ENCODE measurements at places on chromosomes 5 and 9.

DNA sequence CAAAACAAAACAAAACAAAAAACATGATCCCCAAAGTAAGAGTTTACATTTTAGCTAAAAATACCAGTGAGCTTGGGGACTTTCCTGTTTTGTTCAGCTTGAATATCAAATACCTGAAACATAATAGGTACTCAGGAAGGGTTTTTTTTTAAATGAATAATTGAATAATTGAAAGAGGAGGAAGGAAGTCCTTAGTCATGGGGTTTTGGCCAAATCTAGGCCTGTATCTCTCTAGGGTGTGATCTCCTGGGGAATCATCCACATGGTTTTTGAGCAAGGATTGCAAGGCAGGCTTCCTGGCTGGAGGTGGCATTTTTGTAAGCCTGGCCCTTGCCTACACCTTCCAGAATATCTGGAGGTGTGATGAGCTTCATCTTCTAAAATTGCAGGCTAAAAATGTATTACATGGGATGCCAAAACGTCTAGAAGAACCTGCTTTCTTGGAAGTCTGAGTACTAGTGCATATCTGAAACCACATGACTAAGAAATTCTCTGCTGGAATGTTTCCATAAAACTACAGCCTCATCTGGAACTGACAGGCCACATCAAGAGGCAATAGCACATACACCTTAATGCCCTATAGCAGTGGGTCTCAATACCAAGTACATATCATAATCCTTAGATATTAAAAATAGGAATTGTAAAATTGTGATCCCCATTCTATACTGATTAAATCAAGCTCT lies 10.4 kb downstream of the C9 start:
- DNase-seq: no peak

DNA sequence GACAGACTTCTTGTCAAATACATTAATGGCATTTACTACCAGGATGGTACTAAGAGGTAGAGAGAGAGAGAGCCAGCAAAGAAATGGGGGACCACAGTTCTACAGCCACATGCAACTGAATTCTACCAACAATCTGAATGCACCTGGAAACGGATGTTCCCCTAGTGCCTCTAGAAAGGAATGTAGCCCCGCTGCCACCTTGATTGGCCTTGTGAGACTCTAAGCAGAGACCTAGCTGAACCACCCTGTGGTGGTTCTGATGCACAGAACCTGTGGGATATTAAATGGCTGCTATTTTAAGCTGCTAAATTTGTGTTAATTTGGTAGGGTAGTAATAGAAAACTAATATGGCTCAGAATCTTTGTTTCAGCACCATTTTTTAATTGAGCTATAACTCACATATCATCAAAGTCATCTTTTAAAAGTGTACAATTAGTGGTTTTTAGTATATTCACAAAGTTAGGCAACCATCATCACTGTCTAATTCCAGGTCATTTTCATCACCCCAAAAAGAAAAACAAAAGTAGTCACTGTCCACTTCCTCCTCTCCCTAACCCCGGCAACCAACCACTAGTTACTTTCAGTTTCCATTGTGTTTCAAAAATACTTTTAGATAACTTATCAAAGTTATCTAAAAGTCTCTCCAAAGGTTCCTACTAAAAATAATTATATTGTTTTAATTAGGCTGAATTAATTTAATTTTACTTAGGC lies 51.7 kb downstream of the CPLANE1 start:
- peak; percentile 31 for DNase-seq

GRCh38 chr5:138274189-138274853 lies at the start of gene GFRA3:
TSS of gene GFRA3 (minus strand) at chr5:138274621. CDS start at chr5:138274424, 197 bp downstream.
- no peak for DNase-seq

GRCh38 chr9:130461218-130461630 lies 16.5 kb downstream of the ASS1 start:
- DNase-seq: peak; percentile 38

- DNase-seq: no peak
These were observed 13.8 kb downstream of the CD74 start for GRCh38 chr5:150398722-150399523.

GRCh38 chr5:95081500-95081960 lies 203.4 kb downstream of the MCTP1 start:
- DNase-seq: no peak

DNA sequence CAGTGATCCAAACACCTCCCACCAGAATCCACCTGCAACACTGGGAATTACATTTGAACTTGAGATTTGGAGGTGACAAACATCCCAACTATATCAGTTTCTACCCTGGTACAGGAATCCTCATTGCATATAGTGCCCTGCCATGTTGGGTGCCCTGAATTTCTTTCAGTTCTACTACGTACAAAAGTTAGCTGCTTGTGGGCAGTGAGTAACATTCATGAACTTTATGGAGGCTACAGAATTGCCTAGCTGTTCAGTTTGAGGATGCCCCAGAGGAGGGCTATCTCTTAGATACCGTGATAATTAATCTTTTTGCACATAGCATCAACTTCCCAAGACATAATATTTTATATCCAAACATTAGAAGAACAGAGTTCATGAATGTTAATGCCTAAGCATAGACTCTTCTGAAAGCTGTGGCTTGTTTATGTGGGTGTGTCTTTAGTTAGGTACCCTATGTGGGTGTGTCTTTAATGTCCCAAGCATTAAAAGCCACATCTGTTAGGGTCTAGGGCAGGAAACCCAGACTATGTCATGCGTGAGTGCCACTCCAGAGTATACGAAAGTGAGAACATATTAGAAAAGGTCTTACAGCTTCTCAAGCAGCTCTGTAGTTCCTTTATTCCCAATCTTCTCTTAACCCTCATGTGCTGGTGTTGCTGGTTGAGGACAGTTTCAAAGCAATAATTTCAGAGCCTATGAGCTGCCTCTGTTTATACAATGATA lies 47.0 kb upstream of the CHD1 start:
- DNase-seq: no peak

DNA sequence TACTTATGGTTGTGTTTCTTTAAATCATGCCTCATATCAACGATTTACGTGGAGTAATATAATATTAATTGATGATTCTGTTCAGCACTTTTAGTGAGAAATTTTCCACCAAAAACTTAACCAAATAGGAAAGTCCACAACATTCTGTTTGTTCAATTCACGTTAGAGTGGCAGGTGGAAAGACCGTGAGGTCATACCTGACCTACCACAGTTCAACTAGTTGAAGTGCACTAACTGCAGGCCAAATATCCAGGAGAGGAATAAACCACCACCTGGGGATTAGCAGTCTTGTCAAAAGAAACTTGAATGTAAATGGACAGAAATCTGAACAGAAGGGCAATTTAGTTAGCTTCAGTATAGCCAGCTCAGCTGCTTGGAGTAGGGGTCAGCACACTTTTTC lies 577.7 kb downstream of the KIF4B start:
- DNase-seq: no peak

DNA sequence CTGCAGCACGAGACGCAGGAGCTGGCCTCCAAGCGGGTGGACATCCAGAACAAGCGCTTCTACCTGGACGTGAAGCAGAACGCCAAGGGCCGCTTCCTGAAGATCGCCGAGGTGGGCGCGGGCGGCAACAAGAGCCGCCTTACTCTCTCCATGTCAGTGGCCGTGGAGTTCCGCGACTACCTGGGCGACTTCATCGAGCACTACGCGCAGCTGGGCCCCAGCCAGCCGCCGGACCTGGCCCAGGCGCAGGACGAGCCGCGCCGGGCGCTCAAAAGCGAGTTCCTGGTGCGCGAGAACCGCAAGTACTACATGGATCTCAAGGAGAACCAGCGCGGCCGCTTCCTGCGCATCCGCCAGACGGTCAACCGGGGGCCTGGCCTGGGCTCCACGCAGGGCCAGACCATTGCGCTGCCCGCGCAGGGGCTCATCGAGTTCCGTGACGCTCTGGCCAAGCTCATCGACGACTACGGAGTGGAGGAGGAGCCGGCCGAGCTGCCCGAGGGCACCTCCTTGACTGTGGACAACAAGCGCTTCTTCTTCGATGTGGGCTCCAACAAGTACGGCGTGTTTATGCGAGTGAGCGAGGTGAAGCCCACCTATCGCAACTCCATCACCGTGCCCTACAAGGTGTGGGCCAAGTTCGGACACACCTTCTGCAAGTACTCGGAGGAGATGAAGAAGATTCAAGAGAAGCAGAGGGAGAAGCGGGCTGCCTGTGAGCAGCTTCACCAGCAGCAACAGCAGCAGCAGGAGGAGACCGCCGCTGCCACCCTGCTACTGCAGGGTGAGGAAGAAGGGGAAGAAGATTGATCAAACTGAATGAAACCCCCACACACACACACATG lies 654 bp downstream of the PURA start:
- DNase-seq: peak; percentile 88

DNA sequence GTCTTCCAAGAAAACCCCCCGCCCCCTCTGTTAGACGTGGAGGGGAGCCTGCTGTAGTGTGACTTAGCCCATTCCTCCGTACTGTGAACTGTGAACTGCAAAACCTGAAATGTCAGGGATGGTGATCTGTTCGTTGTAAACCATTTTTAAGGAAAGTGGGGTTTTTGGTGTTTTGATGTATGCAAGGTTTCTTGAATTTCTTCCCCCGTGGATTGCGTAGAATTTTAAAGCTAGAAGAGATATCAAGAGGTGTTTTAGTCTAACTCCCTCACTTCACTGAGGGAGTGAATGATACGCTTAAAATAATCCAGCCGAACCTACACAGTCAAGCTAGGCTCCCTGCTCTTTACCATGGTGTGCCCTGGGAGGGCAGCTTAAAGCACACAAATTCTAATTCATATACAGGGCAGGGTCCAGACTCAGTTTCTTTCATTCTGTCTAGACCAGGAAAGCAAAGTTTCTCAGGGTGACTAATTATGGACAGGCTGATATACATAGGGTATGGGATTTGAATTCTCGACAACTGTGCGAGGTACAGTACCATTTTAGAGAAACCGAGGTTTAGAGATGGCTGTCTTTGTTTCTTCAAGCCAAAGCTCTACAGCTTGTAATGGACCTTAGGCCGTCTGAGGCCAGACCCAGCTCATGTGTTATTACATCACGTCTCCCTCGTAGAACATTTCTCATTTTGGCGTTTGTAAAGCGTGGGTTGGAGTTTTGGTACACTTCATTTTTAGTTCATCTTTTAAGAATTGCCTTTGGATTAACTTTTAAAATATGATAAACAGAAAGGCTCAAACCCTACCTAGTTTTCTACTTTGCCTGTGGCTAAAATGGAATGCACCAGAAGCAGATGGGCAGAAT lies 2.7 kb downstream of the PTGER4 start:
- peak; percentile 19 for DNase-seq

DNA sequence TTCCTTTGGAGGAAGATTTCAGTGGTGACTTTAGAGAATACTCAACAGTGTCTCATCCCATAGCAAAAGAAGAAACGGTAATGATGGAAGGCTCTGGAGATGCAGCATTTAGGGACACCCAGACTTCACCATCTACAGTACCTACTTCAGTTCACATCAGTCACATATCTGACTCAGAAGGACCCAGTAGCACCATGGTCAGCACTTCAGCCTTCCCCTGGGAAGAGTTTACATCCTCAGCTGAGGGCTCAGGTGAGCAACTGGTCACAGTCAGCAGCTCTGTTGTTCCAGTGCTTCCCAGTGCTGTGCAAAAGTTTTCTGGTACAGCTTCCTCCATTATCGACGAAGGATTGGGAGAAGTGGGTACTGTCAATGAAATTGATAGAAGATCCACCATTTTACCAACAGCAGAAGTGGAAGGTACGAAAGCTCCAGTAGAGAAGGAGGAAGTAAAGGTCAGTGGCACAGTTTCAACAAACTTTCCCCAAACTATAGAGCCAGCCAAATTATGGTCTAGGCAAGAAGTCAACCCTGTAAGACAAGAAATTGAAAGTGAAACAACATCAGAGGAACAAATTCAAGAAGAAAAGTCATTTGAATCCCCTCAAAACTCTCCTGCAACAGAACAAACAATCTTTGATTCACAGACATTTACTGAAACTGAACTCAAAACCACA lies 67.4 kb downstream of the VCAN start:
- no peak for DNase-seq

DNA sequence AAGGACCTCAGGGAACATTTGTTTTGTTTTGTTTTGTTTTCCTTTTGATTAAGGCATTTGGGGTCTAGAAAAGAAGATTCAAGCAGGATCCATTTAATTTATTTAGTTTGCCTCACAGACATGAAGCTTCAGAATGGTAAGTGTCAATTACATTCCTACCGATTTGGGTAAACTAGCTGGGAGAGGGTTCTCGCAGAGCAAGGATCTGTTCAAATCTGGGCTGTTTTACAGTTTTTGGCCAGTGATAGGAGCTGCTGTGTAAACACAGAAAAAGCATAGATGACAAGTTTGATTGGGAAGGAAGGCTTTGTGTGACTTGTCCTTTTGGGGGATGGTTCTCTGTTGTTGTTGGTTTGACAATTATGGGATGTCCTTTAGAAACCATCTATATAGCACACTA lies 470.3 kb upstream of the WWC1 start:
- DNase-seq: no peak

GRCh38 chr5:9537223-9538141 lies 8.4 kb downstream of the SEMA5A start:
- DNase-seq: no peak

GRCh38 chr5:128857076-128857677 lies 108.1 kb upstream of the SLC27A6 start:
- no peak for DNase-seq

DNA sequence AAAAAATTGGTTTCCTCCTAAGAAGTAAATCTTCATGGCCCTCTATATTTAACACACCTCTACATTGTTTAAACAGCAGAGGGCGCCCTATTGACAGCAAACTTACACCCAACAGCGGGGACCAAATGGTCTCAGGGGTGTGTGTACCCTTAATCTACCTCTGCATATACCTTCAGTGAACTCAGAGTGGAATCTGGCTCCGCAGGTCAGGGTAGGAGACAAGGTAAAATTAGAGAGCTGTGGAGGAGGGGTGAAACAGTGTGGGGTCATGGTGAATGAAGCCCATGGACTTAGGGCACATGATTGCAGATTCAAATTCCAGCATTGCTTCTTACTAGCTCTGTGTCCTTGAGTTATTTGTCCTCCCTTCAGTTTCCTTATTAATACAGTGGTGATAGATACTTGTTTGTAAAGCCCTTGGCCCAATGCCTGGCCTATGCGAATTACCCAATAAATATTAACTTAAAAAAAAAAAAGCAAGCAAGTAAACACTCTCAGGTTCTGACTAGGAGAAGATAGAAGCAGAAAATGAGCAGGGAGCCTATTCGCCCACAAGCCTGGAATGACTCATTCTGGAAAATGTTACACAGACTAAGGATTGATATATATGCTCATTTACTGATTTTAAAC lies 122.9 kb downstream of the CAVIN4 start:
- peak; percentile 26 for DNase-seq

DNA sequence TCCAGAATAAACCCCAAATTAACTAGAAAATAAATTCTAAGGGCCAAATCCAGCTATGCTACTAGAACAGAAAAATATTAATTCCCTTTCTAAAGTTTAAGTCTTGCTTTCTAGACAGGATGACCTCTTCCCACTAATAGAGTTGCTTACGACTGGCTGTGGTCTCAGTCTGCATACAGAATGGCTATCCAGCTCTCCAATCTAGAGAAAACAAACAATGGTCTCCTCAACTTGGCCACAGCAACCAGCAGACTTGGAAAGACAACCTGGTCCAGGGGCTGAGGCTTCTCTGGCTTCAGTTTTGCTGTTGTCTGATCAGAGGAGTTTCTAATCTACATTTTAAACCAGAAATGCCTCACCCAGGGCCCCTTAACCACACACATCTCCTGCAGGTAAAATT lies 28.9 kb downstream of the RASEF start:
- DNase-seq: no peak

- no peak for DNase-seq
These were observed 107.3 kb upstream of the WWC1 start for GRCh38 chr5:168184103-168184502.

GRCh38 chr9:110971705-110972104 lies 66.6 kb downstream of the LPAR1 start:
- DNase-seq: no peak

GRCh38 chr5:135195270-135195608 lies 161.2 kb upstream of the PITX1 start:
- DNase-seq: no peak

GRCh38 chr9:130049431-130050210 lies 4.1 kb upstream of the GPR107 start:
- no peak for DNase-seq

Data from small intestine (tissue), 16 donors.